ENCODE measurements at places on chromosomes 3 and 15.

- DNase-seq = no peak
Observed at GRCh38 chr3:126461450-126462070, 14.1 kb downstream of the ZXDC start.

- no peak for DNase-seq
Observed at GRCh38 chr3:136146981-136147729, 49.0 kb downstream of the MSL2 start.

- DNase-seq = no peak
Observed at GRCh38 chr3:64575211-64575844, 112.5 kb downstream of the ADAMTS9 start.

- no peak for DNase-seq
Observed at GRCh38 chr3:107904536-107905066, 186.2 kb downstream of the CD47 start.

DNA sequence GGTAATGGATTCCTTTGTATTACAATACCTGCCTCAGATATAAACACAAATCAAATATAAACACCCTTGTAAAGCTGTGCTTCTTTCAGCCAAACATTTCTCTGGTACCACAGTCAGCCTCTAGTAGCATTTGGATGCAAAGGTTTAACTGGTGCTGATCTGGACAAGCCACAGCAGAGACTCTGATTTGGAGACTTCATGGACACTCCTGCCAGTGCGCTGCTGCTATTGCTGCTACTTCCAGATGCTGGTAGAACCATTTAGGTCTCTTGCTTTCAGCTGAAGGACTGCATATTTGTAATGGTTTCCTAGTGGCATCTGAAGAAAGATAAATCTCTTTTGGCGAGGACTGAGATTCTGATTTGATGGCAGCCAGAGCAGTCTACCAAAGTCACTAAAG is 36.9 kb downstream of the NCK1 start:
- DNase-seq = no peak

DNA sequence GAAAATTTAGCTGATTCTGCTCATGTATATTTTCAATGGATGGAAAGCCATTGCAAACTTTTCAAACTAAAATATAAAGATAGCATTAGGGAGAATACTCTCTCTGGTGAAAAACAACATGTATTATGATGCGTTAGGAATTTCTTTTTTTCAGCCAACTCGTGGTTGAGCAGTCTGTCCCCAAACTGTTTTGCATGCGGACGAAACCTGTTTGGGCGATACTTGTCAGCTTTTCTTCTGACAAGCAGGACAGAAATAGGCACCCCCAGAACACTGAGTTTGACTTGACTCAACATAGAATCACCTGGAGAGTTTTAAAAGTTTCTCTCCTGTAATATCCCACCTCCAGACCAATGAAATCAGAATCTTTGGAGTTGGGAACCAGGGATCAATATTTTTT is 417.5 kb upstream of the TPRG1 start:
- DNase-seq = no peak

GRCh38 chr3:56754741-56755417 is 46.9 kb downstream of the ARHGEF3 start:
- DNase-seq = peak; percentile 21

GRCh38 chr15:40134885-40135284 is 26.0 kb upstream of the BUB1B start:
- DNase-seq = no peak
